ENCODE measurements at places on chromosomes 1 and 21.

DNA sequence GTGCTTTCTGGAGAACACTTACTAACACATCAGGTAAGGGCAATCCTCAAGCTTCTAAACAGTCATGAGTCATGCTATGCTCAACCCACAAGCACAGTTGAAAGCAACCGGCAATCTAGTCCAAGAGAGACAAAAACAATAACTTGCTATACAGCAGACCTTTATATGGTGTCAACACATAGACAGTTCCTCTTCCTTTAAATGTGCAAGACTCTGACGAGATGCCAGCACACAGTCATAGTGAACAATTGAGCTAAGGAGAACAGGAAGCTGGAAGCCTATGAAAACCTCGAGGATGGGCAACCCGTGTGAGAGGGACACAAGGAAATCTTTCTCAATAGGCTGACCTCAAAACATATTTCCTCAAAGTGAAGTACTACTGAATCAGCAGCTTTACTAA is 5.3 kb downstream of the ADIPOR1 start:
- no peak for DNase-seq

DNA sequence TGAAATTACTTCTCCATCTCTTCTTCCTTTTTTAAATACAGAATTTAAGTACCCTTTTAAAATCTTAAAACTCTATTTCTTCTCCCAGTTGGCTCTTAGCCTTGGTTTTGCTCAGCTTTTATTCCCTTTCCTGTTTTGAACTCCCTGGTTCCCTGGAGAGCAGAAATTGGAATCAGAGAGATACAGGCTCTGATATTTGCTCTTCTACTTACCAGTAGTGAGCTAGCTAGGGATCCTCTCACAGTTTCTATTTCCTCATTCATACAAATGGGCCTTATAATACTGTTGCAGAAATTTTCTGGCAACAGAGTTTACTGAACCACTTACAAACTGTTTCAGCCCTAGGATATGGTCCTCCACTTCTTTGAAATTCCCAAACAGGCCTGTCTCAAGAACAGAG is 606.3 kb downstream of the NUF2 start:
- DNase-seq = no peak

- DNase-seq = no peak
Measured at GRCh38 chr1:161085165-161085564, 4.2 kb downstream of the NECTIN4 start.

DNA sequence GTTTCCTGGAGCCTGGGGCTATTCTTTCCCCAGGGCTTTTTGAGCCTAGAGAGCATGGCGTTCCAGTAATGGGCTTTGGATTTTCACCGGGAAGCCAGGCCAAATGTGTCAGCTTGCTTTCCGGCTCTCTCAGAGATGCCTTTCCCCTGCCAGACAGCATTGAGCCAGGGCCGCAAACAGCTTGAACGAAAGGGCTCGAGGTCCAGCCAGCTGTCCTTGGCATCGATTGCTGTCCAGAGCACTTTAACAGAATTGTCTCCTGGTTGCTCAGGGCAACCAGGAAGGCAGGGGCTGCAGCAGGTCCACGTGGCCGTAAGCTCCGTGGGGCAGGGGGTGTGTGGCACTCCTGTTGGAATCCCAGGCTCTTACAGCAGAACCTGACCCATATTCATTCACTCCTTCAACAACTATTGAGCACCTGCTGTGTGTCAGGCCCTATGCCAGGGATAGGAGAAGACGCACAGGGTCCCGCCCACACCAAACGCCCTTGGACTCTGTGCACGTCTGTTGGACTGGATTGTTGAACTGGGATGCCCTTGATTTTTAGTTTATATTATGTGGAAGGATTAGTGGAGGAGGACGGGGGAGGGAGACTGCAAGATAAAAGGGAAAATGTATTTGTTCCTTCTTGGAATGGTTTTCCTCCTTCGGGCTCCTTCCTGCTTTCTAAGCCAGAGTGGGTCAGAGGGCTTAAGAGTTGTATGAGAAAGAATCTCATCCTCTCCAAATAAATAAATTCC is 38.7 kb upstream of the EFHD2 start:
- DNase-seq = no peak

- no peak for DNase-seq
Measured at GRCh38 chr1:6234502-6235295, 1.1 kb downstream of the ICMT start.
